ENCODE measurements at places on chromosomes 16 and 17.

DNA sequence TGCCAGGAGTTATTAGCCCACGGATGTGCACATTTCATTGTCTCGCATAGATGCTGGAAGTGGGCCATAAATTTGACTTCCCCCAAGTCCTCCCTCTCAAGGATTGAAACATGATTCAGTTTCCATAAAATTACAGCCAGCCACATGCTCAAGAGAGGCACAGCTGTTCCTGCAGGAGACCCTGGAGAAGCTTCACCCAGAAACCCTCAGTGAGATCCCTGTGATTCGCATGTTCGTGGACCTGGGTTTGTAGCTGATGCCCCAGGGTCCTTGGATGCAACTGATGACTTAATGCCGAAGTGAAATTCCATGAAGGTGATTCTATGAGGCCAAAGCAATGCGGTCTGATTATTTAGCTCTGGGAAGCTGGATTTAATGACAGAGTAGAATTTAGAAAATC, 24.7 kb upstream of the AQP8 start:
- no peak for DNase-seq

- no peak for DNase-seq
These were observed 11.4 kb downstream of the CASKIN2 start for GRCh38 chr17:75503976-75504346.

- DNase-seq: no peak
These were observed 401.0 kb upstream of the ZFHX3 start for GRCh38 chr16:73448970-73449369.

DNA sequence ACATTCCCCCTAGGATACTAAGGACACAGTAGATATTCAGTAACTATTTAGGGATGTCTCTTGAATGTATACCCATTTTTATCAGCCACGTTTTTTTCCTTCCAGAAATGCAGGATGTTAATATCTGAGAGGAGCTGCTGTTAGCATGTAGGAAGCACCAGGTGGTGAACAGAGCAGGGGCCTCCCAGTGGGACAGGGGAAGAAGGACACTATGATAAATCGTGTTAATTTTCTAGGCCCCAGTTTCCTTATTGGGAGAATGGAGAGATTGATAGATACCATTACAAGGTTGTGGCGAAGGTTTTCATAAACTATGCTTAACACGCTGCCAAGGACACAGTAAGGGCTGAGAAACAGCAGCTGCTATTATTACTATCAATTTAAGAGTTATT, 45.4 kb downstream of the PRSS54 start:
- DNase-seq: no peak

- no peak for DNase-seq
These were observed 31.0 kb downstream of the MMP15 start for GRCh38 chr16:58056580-58056979.
